ENCODE measurements at places on chromosomes 3 and 15. TPM values are rescaled to one million over a fixed set of nuclear protein-coding genes. Genes with fewer than 3 reads are reported as not detected.
A peak's percentile ranks its signal among the peaks of the same experiment; 100 is the strongest.

The GHSR gene
- 0.40 TPM for total RNA-seq

DNA sequence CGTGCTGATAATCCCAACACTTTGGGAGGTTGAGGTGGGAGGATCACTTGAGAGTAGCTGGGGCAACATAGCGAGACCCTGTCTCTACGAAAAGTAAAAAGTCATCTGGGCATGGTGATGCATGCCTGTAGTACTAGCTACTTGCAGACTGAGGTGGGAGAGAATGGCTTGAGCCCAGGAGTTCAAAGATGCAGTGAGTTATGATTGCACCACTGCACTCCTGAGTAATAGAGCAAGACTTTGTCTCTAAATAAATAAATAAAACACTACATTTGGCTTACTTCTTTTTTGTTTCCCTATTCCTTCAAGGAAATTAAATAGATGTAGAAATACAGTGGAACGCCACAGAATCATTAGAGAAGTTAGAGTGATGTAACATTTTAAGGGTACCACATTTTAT, 20.1 kb upstream of the LDHAL6B start:
- no peak overlapping the region for H3K4me3 ChIP-seq
- no peak for DNase-seq
- peaks cover 6% of the 10 kb centered on the region for H3K36me3 ChIP-seq
- H3K4me1 ChIP-seq = no peaks in the 10 kb centered on the region

- no peaks in the 10 kb centered on the region for H3K27me3 ChIP-seq
- peaks cover 88% of the 10 kb centered on the region for H3K4me1 ChIP-seq
- no peak overlapping the region for H3K4me3 ChIP-seq
- no peak for DNase-seq
- peaks cover 76% of the 10 kb centered on the region for H3K36me3 ChIP-seq
- peak overlapping the region; percentile 92 for H3K27ac ChIP-seq
Observed at GRCh38 chr3:50256978-50257890, 11.7 kb upstream of the SEMA3B start.

- no peaks in the 10 kb centered on the region for H3K27me3 ChIP-seq
- H3K27ac ChIP-seq = no peak overlapping the region
- DNase-seq = no peak
- no peak overlapping the region for H3K4me3 ChIP-seq
- H3K36me3 ChIP-seq = no peaks in the 10 kb centered on the region
Observed at GRCh38 chr15:68981941-68982340, 32.6 kb upstream of the NOX5 start.

DNA sequence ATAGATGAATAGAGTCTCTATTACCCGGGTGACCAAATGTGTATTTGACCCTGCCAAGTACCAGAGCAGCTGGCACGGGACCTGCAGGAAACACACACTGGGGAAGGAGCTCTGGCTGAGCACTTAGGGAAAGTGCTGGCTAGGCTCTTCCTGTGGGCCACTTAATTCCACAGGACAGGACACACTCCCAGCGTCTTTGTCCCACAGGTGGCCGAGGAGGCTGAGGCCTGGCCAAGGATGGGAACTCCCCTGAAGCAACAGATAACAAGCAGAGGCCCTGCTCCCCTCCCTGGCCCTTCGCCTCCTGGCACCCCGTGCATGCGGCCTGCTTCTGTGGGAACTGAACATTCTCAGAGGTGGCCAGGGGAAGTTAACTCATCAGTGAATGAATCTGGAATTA, 180.8 kb downstream of the ATP10A start:
- H3K27ac ChIP-seq = no peak overlapping the region
- no peak for DNase-seq
- peaks cover 3% of the 10 kb centered on the region for H3K36me3 ChIP-seq
- peaks cover 40% of the 10 kb centered on the region for H3K4me1 ChIP-seq
- no peak overlapping the region for H3K4me3 ChIP-seq

- no peak overlapping the region for H3K4me3 ChIP-seq
- H3K27ac ChIP-seq = no peak overlapping the region
- H3K36me3 ChIP-seq = no peaks in the 10 kb centered on the region
- peaks cover 18% of the 10 kb centered on the region for H3K4me1 ChIP-seq
- H3K27me3 ChIP-seq = peaks cover 17% of the 10 kb centered on the region
- DNase-seq = peak; percentile 87
Observed at GRCh38 chr15:78638658-78639314, 2.2 kb downstream of the CHRNB4 start.

DNA sequence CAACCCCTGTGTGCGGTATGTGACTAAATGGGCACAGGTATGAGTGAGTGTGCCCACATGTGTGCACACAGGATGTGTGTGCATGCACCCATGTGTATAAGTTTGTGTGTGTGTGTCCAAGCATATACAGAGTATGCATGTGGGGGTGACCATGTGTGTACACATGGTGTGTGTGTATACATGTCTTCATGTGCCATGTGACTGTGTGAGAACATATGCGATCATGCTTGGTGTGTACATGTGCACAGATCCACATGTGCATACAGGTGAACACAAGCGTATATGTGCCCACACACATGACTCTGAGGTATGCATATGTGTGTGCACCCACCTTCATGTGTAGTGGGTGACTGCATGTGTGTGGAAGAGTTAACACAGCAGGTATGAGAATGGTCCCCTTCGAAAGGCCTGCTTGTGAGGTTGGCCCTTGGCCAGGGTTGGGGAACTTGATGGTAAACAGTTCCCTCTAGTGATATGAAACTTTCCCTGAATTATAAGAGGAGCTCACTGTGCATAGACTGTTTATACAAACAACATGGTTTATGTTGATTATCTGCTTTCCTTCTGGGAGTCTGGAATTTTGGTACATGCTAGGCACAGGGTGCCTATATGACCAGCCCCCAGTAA, 10.3 kb downstream of the PFKFB4 start:
- H3K36me3 ChIP-seq = peaks cover 57% of the 10 kb centered on the region
- no peak overlapping the region for H3K27ac ChIP-seq
- no peak for DNase-seq
- no peak overlapping the region for H3K4me3 ChIP-seq
- peaks cover 5% of the 10 kb centered on the region for H3K4me1 ChIP-seq

DNA sequence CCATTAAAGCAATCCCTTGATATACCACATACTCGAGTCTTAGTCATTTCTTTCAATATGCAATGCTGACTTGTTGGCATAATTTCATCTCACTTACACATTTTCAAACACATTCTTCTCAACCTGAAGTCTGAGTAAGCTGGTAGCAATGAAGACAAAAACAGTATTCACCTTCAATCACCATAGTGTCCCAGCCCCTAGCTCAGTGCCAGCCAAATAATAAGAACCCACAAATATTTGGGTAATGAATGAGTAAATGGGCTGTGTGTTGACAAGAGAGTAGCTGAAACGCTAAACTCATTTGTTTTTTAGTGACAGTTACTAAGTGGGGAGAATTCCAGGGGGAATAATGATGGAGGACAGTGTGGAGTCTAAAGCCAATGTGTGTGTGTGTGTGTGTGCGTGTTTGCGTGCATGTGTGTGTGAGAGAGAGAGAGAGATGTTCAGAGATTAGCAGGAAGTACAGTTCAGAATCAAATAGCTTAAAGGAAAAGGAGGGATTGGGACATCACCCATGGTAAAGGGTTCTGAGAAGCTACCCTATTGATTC, 165.7 kb downstream of the GAP43 start:
- H3K27me3 ChIP-seq = no peaks in the 10 kb centered on the region
- no peaks in the 10 kb centered on the region for H3K4me1 ChIP-seq
- no peak overlapping the region for H3K27ac ChIP-seq
- H3K4me3 ChIP-seq = no peak overlapping the region

The TLE3 gene
- 32.6 TPM for total RNA-seq

DNA sequence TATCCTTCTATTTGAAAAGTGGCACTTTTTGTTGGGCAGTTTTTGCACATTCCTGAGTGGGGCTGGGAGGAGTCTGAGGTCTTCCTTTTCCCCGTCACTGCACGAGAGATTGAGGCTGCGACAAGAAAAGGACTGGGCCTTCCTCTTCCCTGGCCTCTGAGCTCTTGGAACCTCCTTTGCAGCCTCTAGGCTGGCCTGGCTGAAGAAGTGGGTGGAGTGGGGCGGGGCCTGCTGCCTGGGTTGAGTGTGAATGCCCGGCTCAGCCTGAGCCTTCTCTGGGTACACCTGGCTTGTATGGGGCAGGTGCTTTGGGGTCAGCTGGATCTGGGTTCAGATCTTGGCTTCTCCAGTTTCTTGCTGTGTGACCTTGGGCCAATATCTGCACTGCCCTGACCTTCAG, 43.1 kb downstream of the PLXNA1 start:
- no peak for DNase-seq
- peaks cover 93% of the 10 kb centered on the region for H3K36me3 ChIP-seq
- no peak overlapping the region for H3K27ac ChIP-seq
- H3K4me1 ChIP-seq = no peaks in the 10 kb centered on the region

DNA sequence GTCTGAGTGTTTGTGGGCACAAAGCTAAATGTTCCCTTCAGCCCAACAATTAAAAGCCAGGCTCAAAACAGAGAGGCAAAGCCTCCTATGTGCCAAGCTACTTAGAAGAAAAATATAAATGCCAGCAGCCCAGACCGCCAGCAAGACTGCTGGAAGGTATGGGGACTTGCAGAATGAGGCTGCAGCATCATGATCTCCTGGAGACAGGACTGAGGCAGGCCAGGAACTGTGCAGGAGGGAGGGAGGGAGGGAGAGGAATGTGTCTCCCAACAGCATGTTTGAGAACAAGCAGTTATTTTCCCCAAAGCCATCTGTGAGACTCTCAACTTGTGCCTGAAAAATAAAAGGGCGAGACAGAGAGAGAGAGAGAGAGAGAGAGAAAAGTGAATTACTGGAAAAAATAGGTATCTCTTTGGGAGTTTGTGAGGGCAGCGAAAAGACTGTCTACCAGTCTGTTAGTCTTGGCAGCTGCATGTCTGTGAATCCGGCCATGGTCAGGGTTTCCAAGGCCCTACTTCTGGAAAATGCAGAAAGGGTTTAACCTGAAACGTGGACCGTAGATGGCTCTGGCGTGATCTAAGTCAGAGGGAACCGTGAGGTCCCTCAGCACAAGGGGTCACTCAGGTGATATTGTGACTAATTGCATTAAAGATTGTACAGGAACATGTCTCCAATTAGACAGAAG, 139.7 kb upstream of the COL8A1 start:
- no peak overlapping the region for H3K27ac ChIP-seq
- no peak overlapping the region for H3K4me3 ChIP-seq
- no peaks in the 10 kb centered on the region for H3K4me1 ChIP-seq
- DNase-seq = no peak
- H3K36me3 ChIP-seq = no peaks in the 10 kb centered on the region
- no peaks in the 10 kb centered on the region for H3K27me3 ChIP-seq

The GPR149 gene
- total RNA-seq = 1.8 TPM

The ITIH4 gene
- 41.9 TPM for total RNA-seq

The CP gene
- 1.7 TPM for total RNA-seq

GRCh38 chr3:183775781-183776180, 49.6 kb downstream of the MAP6D1 start:
- no peak overlapping the region for H3K27ac ChIP-seq
- no peaks in the 10 kb centered on the region for H3K27me3 ChIP-seq
- H3K4me3 ChIP-seq = no peak overlapping the region
- no peak for DNase-seq
- H3K4me1 ChIP-seq = no peaks in the 10 kb centered on the region
- H3K36me3 ChIP-seq = peaks cover 57% of the 10 kb centered on the region

DNA sequence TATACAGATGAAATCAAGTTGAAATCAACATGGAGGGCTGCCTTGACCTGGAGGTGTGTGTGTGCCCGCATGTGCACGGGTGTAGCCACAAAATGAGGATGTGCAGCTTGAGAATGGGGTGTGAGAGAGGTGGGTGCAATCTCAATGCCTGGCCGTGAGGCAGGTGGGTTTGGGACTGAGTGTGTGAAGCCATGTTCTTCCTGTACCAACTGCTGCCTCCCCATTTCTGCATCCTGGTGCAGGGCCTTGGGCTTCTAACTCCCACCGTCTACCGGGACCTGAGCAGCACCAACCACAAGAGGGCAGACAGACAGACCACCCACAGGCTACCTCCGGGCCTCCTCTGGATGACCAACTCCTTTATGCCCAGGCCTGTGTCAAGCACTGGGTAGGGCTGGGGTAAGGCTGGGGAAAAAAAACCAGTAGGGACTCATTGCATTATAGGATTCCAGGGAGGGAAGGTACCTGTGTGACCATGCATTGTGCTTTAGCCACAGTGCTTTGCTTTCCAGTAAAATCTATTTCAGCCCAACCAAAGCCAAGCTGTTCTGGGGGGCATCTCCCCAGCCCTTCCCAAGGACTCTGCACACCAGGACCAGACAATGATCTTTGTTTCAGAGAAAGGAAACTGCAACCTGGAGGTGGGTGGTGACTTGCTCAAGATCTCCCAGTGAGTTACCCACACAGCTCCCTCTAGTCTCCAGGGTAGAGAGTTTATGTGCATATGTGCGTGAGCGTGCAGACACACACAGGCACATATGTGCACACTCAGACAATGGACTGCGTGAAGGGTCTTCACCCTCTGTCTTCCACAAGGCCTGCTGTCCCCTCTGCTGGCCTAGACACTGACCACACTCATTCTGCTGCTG, 162.2 kb upstream of the TLE3 start:
- H3K36me3 ChIP-seq = no peaks in the 10 kb centered on the region
- H3K27me3 ChIP-seq = no peaks in the 10 kb centered on the region
- no peak overlapping the region for H3K4me3 ChIP-seq
- H3K27ac ChIP-seq = no peak overlapping the region

DNA sequence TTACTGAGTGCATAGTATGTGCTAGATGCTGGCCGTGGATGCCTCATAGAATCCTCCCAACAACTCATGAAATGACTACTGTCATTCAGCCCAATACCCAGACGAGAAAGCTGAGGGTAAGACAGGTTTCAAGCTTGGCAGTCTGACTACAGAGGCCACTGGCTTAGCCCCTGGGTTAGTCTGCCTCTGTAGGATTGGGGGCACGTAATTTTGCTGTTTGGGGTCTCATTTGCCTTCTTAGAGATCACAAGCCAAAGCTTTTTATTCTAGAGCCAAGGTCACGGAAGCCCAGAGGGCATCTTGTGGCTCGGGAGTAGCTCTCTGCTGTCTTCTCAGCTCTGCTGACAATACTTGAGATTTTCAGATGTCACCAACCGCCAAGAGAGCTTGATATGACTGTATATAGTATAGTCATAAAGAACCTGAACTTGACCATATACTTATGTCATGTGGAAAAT, 1.0 kb upstream of the CCR5 start:
- H3K4me3 ChIP-seq = no peak overlapping the region
- DNase-seq = no peak
- H3K36me3 ChIP-seq = no peaks in the 10 kb centered on the region
- H3K27ac ChIP-seq = no peak overlapping the region

The LTF gene
- total RNA-seq = 62.3 TPM

DNA sequence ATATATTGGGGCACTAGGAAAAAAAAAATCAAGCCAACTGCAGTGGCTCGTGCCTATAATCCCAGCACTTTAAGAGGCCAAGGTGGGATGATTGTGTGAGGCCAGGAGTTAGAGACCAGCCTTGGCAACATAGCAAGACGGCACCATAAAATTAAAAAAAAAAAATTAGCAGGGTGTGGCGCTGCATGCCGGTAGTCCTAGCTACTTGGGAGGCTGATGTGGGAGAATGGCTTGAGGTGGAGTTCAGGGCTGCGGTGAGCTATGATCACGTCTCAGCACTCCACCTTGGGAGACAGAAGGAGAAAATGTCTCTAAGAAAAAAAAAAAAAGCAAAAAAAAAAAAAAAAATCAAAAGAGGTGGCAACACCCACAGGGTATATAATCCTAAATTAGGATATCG, 49.6 kb downstream of the INO80 start:
- no peak overlapping the region for H3K4me3 ChIP-seq
- no peak overlapping the region for H3K27ac ChIP-seq
- peaks cover 46% of the 10 kb centered on the region for H3K36me3 ChIP-seq
- no peak for DNase-seq
- H3K4me1 ChIP-seq = no peaks in the 10 kb centered on the region
- no peaks in the 10 kb centered on the region for H3K27me3 ChIP-seq

All from spinal cord (tissue), 10 donors.